Fibroblast of lung (primary cell): ENCODE measurements at places on chromosomes 12 and 14. TPM values are rescaled to one million over a fixed set of nuclear protein-coding genes. Genes with fewer than 3 reads are reported as not detected.
A peak's percentile ranks its signal among the peaks of the same experiment; 100 is the strongest.

- no peak for DNase-seq
These were observed 274.9 kb upstream of the LMO3 start for GRCh38 chr12:16880864-16881285.

DNA sequence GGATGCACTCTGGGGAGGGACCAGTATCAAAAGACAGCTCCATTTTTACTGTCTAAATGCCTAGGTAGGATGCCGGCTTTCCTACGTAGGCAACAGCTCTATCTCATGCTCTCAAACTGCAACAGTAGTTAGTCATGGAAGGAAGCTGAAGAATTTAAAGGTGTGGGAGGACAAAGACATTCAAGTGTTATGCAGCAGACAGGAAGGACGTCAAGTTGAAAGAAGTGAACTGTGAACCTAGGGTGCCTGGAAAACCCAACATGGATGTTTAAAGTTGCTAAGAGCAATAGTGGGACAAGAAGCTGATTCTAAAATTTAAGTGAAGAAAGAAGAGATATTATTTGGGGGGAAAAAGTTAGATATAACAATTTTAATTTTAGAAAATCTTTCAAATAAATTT, 5.9 kb downstream of the SEC23A start:
- no peak for DNase-seq

DNA sequence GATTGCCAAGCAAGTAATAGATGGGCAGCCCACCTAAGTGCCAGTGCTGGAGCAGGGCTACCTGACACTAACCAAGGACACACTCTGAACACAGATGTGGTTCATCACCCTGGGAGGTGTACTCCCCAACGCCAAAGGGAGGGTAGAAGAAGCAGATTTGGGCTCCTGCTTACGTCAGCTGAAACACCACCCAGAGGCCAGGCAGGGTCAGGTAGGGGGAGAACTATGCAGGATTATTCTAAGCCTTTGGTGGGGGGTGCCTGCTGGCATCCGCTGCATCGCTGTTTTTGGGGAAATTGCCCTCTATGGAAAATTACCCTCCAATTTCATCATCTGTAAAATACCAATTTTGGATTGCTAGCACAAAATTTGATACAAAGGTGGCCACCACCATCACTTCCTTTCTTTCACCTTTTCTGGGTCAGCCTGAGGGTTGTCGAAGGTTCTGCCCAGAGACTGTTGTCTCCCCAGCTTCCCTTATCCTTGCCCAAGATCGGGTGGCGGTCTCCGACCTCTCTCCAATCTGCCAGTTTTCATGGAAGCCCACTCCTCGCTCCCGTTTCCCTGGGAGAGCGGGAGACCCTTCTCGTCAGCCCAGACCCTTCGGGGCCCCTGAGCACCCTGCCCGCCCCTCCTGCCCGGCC, 535 bp downstream of the BIN2 start:
- DNase-seq: no peak

- DNase-seq: no peak
These were observed 29.6 kb downstream of the PIGH start for GRCh38 chr14:67570453-67570852.

- no peak for DNase-seq
These were observed 35.7 kb downstream of the CNTN1 start for GRCh38 chr12:40727774-40728483.

DNA sequence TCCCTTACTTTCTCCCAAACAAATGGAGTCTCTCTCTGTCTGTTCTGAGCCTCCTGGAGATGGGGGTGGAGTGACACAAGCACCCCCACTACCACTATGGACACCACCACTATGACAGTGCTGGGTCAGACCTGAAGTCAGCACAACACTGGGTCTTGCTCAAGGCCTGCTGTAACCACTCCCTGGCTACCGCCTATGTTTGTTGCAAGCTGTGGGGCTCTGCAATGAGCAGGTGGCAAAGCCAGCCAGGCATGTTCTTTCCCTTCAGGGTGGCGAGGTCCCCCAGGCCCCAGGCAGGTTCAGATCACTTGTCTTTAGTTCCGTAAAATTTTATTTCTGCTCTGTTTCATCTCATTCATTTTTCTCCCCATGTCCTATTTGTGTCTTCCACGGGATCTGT, 349.8 kb downstream of the TMEM121 start:
- no peak for DNase-seq

DNA sequence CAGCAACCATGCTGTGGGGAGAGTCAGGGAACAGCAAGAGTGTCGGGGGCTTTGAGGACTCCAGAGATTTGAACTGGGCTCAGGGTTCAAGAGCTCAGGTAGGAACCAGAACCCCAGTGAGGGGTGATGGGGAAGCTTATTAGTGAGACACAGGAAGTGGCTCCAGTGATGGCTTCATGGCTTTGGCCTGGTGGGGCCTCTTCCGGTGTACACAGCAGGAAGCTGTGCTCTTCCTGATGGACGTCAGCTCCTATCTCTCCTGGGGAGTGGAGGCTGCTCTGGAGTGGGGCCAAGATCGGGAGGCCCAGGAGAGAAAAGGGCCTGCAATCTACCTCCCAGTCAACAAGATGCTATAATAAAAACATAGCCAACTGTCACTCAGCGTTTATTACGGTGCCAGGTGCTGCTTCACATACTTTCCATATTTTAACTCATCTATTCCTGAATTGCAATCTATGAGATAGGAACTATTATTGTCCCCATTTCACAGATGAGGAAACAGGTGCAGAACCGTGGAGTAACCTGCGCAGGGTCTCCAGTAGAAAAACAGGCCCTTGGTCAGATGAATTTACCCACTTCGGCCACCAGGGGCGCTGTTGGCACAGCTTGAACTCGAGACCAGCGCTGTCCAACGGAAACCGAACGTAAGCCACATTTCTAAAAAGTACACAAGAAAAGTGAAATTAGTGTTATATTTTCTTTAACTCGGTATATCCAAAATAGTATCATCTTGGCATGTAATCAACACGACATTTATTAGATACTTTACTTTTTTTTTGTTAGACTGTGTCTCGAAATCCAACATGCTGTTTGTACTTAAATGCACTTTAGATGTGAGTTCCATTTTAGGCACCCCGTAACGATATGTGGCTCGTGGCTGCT, 63.6 kb upstream of the DLK1 start:
- DNase-seq: peak; percentile 74

GRCh38 chr12:8603856-8604255, 8.8 kb downstream of the AICDA start:
- DNase-seq: no peak

DNA sequence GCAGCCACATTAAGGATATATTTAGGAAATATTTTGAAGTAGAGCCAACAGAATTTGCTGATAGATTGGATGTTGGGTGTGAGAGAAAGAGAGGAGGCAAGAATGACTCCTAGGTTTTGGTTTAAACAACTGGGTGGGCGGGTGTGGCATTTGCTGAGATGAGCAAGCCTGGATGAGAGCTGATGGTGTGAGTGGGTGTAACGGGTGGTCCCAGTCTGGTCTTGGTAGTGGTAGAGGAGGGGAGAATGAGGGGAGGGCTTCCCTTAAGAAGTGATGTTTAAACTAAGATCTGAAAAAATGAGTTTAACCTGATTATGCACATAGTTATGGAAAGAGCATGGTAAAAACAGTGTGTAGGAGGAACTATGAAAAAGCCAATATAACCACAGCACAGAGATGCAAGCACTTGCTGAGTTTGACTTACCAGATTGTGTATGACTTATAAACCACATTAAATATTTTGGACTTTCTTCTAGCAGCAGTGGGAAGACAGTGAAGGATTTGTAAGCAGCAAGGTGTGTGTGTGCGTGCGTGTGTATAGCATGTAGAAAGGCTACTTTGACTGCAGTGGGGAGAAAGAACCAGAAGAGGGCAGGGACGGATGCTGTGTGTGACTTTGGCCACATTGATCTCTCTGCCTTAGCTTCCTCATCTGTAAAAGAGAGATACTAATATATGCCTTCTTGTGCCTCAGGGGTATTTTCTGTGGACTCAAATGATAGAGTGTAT, 139.7 kb downstream of the PRIMA1 start:
- no peak for DNase-seq

DNA sequence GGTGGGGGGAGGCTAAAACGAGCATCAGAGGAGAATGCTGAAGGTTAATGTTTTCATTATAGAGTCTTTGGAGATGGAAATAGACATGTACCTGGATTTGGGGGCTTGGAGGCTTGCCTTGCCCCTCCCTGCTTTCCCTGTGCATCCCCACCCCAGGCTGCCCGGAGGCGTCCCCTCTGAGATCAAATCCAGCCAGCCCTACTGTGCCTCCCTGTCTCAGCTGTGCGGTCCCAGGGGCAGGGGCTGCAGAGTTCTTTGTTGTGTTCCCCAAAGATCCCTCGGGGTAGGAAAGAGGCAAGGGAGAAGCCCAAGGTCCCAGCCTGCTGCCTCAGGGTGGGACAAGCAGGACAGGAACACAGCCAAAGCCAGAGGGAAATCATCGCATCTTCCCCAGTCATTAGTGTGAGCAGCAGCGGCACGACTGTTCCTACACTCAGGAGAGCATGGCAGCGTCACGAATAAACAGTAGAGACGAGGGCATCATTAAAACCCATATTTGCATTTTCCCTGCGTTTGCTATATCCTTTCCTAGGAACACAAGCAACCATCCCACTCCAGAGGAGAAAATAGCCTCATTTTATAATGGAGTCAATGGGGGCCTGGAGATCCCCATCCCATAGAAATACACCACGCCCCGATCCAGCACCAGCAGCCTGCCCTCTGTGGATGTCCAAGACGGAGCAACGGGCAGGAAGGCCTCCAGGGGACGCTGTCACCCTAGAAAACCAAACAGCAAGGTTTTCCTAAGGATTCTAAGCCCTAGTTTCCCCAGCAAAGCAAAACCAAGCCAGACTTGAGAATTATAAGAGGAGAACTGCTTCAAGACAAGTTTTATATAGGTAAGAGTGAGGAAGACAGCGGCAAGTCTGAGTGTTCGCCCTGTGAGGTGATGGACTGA, 32.4 kb downstream of the ANO2 start:
- DNase-seq: no peak

GRCh38 chr14:33839193-33840076, 111.4 kb downstream of the EGLN3 start:
- DNase-seq: peak; percentile 41

GRCh38 chr14:93984070-93984469, 7.7 kb upstream of the ASB2 start:
- no peak for DNase-seq

- no peak for DNase-seq
These were observed 4.2 kb upstream of the C1QL4 start for GRCh38 chr12:49340971-49341776.

- DNase-seq: peak; percentile 46
These were observed 27.7 kb upstream of the JDP2 start for GRCh38 chr14:75399843-75400775.

DNA sequence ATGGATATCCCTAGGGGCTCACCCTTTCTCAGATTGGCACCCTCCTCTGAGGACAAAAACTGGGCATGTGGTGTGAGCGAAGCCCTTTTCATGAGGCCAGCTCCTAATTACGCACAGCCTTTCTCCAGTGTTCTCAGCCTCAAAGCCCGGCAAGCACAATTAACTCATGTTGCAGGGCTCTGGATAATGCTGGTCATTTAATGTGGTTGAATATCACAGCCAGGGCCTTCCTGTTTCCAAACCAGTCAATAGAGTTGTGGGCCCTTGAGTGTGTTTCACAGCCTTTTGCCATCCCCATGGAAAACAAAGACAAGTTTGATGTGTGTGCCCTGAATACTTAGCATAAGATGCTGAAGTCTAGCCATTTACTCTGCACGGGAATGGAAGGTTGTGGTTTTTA, 114.2 kb upstream of the ARHGAP5 start:
- DNase-seq: no peak

DNA sequence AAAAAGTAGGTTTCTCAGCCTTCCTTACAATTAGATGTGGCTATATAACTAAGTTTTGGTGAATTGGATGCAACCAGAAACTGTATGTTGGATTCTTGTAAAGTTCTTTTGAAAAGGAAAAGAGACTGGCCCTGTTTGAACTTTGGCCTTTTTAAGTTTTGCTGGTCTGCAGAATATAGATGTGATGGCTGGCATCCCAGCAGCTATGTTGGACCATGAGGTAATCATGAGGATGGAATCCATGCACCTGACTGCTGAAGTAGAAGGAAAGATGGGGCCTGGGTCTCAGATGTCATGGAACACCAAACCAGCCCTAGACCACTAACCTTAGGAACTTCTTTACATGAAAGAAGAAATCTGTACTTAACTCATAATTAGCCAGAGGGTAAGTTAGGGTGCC, 482.5 kb downstream of the GLT1D1 start:
- DNase-seq: no peak

GRCh38 chr14:73168274-73168673, 32.0 kb downstream of the PSEN1 start:
- DNase-seq: no peak

GRCh38 chr12:11508699-11509098, 113.3 kb upstream of the PRB2 start:
- DNase-seq: peak; percentile 77

GRCh38 chr14:53841109-53842099, 115.2 kb downstream of the BMP4 start:
- no peak for DNase-seq

DNA sequence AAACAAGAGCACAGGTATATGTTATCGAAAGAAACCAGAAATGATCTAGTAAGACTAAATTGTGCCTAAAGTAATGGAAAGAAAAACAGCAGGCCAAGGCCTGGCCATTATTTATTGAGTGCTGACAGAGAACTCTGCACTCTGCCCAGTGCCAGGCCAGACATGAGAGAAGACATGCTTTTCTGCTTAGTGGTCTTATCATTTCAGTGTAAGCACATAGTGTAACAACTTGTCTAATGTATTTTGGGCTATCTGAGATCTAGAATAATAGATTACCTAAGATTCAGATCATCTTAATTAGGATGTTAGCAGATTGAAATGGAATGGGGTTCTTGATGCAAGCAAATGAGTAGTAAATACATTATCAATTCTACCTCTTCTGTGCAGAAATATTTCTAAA, 278.3 kb downstream of the AKAP6 start:
- no peak for DNase-seq

DNA sequence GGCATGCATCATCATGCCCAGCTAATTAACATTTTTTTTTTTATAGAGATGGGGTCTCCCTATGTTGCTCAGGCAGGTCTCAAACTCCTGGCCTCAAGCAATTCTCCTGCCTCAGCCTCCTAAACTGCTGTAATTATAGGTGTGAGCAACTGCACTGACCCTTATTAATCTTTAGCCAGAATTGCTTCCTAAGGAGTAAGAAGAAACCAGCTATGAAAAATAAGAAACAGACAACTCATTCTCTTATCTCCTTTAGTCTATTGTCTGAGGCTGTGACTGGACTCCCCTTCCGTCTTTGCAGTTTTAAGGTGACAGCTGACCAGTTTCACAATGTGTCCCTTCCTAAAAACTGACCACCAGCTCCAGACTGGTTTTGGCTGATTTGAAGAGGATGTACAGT, 52.4 kb downstream of the EMP1 start:
- DNase-seq: no peak

Gene AQP2
- not detected in 2 replicates for polyA plus RNA-seq

Gene SDR39U1
- polyA plus RNA-seq: 24.7 and 31.9 TPM in 2 replicates

Gene KRT74
- not detected in 2 replicates for polyA plus RNA-seq

Gene TEP1
- 7.4 and 10.5 TPM in 2 replicates for polyA plus RNA-seq

Gene RFLNA
- 0.03 and 0.10 TPM in 2 replicates for polyA plus RNA-seq

Gene OTUB2
- polyA plus RNA-seq: 1.3 and 1.4 TPM in 2 replicates

Gene DPY19L2
- polyA plus RNA-seq: 1.3 and 5.0 TPM in 2 replicates

Gene MYL2
- not detected in 2 replicates for polyA plus RNA-seq

Gene PTPN6
- 0.06 TPM in 1 of 2 replicates, not detected in the other for polyA plus RNA-seq

Gene TMEM30B
- 0.22 and 0.52 TPM in 2 replicates for polyA plus RNA-seq

Gene ELK3
- polyA plus RNA-seq: 27.9 and 41.7 TPM in 2 replicates
